ENCODE measurements at places on chromosomes 1 and 21. TPM values are rescaled to one million over a fixed set of nuclear protein-coding genes. Genes with fewer than 3 reads are reported as not detected.

The DSCAM gene
- total RNA-seq, result not detected

The HTR1D gene
- 0.32 TPM for total RNA-seq

The SPATA45 gene
- not detected for total RNA-seq

The PRR9 gene
- not detected for total RNA-seq

The PALMD gene
- total RNA-seq, result 133 TPM

The PGD gene
- 117 TPM for total RNA-seq

The OPRD1 gene
- not detected for total RNA-seq

Measured in epithelial cell of umbilical artery (primary cell).